Prostate gland (tissue), 2 donors: ENCODE measurements at places on chromosomes 5 and 9. TPM values are rescaled to one million over a fixed set of nuclear protein-coding genes. Genes with fewer than 3 reads are reported as not detected.
A peak's percentile ranks its signal among the peaks of the same experiment; 100 is the strongest.

DNA sequence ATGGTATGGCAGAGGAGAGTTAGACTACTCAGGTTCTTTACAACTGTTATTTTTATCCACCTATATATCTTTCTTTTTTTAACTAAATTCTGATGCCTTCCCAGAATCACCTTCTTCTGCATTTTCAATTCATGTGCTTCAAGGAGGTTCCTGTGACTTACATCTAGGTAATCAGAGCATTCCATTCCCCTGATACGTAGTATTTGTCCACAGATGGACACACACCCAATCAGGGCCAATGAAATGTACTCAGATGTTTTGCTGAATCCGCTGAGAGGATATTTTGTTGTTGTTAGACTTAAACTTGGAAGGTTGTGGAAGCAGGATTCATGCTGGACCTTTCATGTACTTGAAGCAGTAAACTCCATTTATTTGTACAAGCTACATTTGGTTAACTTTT, 159.4 kb upstream of the FER start:
- H3K36me3 ChIP-seq: no peaks in the 10 kb centered on the region
- no peaks in the 10 kb centered on the region for H3K4me1 ChIP-seq
- no peaks in the 10 kb centered on the region for H3K27me3 ChIP-seq
- no peak for DNase-seq
- H3K27ac ChIP-seq: no peak overlapping the region

DNA sequence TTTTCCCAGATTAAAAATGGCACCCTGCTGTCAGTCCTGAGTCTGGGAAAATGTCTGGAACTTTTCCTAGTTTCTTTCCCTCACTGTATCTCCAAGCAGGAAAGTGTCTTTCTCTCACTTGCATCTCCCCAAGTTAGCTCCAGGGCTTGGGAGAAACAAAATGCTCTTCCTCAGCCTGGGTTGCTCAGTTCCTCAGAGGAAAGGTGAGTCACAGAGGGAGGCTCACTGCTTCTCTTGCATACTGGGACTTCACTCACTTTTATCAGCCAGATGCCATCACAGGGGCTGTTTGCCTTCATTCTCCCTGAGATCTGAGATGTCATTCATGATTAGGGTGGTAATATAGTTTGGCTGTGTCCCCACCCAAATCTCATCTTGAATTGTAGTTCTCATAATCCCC, 519.9 kb downstream of the SEMA5A start:
- no peaks in the 10 kb centered on the region for H3K27me3 ChIP-seq

DNA sequence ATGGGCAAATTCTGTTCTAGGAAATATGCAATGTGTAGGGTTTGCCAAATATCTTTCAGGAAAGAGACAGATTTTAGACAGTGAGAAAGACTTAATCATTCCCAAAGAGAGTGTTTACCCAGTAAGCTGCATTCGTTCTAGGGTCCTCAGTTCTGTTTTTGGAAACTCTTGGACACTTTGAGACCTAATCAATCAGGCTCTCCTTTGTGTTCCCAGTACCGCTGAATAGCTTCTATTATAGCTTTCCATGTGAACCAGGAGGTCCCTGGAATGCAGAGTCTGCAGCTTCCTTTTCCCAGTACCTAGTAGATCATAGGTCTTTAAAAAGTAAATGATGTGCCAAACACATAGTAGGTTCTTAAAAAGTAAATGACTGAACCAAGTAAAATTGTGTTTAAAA, 11.4 kb upstream of the SPINK1 start:
- H3K36me3 ChIP-seq: no peaks in the 10 kb centered on the region
- H3K27ac ChIP-seq: no peak overlapping the region
- H3K4me1 ChIP-seq: no peaks in the 10 kb centered on the region
- no peaks in the 10 kb centered on the region for H3K27me3 ChIP-seq
- no peak for DNase-seq

- H3K27me3 ChIP-seq: no peaks in the 10 kb centered on the region
- no peak overlapping the region for H3K27ac ChIP-seq
- no peak overlapping the region for H3K4me3 ChIP-seq
- no peaks in the 10 kb centered on the region for H3K36me3 ChIP-seq
- DNase-seq: no peak
- H3K4me1 ChIP-seq: peaks cover 5% of the 10 kb centered on the region
These were observed 6.4 kb upstream of the FCHO2 start for GRCh38 chr5:72949481-72949880.

DNA sequence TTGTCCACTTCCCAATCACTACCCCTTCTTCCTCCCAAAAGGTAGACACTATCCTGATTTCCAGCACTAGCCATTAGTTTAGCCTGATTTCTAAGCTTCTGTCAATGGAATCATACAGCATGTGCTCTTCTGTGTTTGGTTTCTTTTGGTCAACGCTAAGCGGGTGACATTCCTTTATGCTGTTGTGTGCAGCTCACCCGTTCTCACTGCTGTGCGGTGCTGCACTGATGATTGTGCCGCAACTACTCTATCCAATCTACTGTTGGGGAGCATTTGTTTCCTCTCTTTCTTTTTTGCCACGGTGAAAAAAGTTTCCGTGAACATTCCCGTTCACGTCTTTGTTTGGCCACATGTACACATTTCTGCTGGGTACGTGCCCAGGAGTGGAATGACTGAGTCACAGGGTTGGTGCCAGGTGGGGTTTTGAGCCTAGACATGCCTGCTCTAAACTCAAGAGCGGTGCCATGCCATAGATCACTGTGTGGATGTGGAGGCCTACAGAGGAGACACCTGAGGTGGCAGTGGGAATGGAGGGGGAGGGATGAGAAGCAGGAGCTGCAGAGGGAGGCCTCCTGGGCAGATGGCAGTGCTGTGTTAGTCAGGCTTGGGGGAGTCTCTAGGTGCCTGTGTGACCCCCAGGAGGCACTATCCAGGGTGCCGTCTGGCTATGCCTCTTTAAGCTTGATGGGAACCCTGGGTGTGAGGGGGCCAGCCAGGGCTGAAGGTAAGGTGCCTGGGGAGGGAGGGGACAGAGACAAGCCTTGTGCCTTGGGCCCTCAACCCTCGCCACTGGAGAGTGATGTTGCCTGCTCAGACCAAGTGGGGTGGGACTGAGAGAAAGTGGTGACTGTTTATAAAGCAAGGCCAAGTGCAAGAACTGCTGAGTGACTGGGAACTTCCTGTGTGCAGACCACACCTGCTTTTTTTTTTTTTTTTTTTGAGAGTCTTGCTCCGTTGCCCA, 11.4 kb upstream of the ANKRD33B start:
- H3K36me3 ChIP-seq: no peaks in the 10 kb centered on the region
- no peak overlapping the region for H3K4me3 ChIP-seq
- no peaks in the 10 kb centered on the region for H3K27me3 ChIP-seq
- DNase-seq: no peak
- H3K4me1 ChIP-seq: no peaks in the 10 kb centered on the region

DNA sequence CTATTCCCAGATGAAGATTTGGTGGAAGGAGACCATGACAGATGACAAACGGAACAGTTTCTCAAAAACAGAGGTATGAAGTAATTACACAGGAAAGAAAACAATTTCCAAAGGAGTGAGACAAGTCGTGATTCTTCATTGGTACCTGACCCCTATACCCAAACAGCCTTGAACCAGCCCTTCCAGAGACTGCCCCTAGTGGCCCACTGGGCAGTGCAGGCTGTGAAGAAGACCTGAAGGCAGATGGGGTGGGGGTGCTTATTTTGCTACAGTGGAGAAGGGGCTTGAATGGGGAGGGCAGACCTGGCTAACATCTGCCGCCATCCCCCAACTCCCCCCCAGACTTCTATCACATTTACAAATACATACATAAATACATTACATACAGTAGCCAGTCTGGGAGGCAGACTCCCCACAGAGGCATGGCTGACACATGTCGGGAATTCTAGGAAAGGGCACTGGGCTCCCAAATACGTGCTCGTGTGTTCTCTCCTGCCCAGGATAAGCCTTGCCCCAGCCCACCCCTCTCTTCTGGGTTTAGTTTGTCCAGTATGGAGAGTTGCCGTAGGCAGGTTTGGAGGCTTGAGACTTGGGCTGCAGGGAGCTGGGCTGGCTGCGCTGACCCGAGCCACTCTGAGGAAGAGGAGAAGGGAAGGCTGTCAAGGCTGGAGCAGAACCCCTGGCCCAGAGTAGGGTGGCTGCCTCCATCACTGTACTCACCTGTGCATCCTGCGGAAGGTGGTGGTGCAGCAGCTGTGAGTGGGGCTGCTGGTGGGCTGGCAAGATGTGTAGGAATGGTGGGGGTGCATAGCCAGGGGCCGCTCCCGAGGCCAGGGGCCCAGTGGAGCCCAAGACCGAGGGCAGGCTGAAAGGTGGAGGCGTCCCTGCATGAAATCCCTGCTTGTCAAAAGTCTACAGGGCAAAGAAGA, 105.3 kb downstream of the UBE2R2 start:
- H3K4me1 ChIP-seq: no peaks in the 10 kb centered on the region
- no peak overlapping the region for H3K4me3 ChIP-seq
- peaks cover 6% of the 10 kb centered on the region for H3K36me3 ChIP-seq
- DNase-seq: no peak

GRCh38 chr9:80114241-80114640, 542.5 kb downstream of the TLE4 start:
- no peaks in the 10 kb centered on the region for H3K36me3 ChIP-seq
- H3K4me1 ChIP-seq: no peaks in the 10 kb centered on the region
- no peak for DNase-seq
- H3K4me3 ChIP-seq: no peak overlapping the region
- no peaks in the 10 kb centered on the region for H3K27me3 ChIP-seq
- H3K27ac ChIP-seq: no peak overlapping the region

GRCh38 chr5:158246661-158247060, 387.7 kb upstream of the CLINT1 start:
- no peaks in the 10 kb centered on the region for H3K27me3 ChIP-seq
- no peaks in the 10 kb centered on the region for H3K36me3 ChIP-seq
- no peaks in the 10 kb centered on the region for H3K4me1 ChIP-seq
- no peak overlapping the region for H3K27ac ChIP-seq
- no peak for DNase-seq

- DNase-seq: no peak
- no peak overlapping the region for H3K27ac ChIP-seq
- no peaks in the 10 kb centered on the region for H3K4me1 ChIP-seq
- no peak overlapping the region for H3K4me3 ChIP-seq
- no peaks in the 10 kb centered on the region for H3K27me3 ChIP-seq
- no peaks in the 10 kb centered on the region for H3K36me3 ChIP-seq
These were observed 160.9 kb downstream of the CEP120 start for GRCh38 chr5:123262216-123262823.

- H3K27ac ChIP-seq: no peak overlapping the region
- DNase-seq: no peak
- no peak overlapping the region for H3K4me3 ChIP-seq
- H3K27me3 ChIP-seq: no peaks in the 10 kb centered on the region
- H3K4me1 ChIP-seq: no peaks in the 10 kb centered on the region
These were observed 72.6 kb upstream of the PALM2AKAP2 start for GRCh38 chr9:109707355-109707754.

DNA sequence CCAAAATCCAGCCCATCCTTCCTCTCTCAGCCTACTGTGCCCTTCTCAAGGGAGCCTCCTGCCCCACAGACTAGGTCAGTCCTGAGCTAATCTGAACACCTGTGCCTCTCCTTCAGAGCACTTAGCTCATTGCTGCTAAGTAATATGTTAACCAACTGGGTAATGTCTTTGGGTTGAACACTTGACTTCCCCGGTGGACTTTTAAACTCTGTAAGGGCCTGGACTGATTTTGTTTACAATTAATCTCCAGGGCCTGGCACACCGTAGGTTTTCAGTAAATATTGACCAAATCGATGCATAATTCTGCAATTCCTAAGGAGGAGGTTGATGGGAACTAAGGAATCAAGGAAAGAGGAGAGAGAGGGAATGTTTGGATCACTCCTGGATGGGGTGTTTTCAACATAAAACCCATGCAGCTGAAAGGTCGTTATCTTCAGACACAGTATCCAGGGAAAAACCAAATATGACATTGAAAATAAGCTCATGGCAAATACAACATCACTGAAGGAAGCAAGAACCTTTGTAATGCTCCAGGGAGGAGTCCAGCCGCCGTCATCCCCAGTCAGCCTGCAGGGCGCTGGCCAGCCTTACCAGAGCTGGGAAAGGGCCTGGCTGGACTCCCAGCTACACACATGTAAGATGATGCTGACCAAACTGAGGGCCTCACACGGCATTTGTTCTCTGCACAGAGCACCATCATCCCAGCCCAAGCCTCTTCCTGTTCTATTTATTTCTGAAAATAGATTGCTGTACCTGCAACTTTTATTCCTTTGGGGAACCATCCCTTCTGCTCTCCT, 166.3 kb downstream of the C5orf15 start:
- DNase-seq: peak; percentile 29
- no peaks in the 10 kb centered on the region for H3K4me1 ChIP-seq
- no peaks in the 10 kb centered on the region for H3K27me3 ChIP-seq
- H3K36me3 ChIP-seq: no peaks in the 10 kb centered on the region

DNA sequence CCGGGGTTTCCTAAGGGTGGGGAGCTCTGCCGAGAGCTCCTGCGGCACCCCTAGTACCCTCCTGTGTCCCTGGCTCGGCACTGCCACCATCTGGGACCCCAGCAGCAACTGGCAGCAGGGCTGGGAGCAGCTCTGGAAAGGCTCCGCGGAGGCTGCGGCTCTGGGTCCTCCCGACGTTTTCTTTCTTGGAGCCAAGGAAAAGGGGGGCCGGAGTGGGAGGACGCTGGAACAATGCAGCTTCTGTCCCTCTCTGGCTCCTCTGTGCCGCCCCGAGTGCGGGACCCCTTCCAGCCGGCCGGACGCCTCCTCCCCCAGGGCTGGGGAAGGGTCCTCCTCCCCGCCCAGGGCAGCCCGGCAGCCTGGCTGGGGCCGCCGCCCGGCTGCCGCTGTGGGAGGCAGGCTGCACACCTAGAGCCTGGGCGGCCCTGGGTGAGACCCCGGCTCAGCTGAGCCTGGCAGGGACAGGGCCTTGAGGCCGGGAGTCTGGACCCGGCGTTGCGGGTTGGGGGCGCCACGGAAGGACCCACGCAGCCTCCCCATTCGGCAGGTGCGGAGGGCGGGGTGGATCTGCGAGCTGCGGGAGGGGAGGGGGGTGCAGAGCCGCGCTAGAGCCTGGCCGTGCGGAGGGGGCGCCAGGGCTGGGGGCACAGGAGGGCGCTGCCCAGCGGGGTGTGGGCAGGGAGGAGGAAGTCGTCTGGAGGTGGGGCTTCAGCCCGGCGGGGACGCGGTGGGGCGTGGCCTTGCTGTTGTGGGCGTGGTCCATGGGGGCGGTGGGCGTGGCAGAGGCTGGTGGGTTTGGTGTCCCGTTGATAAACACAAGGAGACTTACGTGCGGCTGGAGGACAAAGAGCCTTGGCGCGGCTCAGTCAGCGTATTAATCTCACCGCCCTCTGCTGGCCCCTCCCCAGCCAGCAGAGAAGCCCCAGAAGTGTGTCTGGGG, 15.1 kb downstream of the GPSM1 start:
- H3K36me3 ChIP-seq: no peaks in the 10 kb centered on the region
- DNase-seq: peak; percentile 82
- peak overlapping the region; percentile 37 for H3K27ac ChIP-seq
- H3K4me1 ChIP-seq: no peaks in the 10 kb centered on the region
- H3K27me3 ChIP-seq: no peaks in the 10 kb centered on the region

HINT1 gene
- 328 TPM for total RNA-seq

SLC27A6 gene
- 1.1 TPM for total RNA-seq

LTC4S gene
- total RNA-seq: 8.2 TPM

ALDOB gene
- not detected for total RNA-seq

TTF1 gene
- total RNA-seq: 11.4 TPM

PHF24 gene
- not detected for total RNA-seq

SAPCD2 gene
- total RNA-seq: 17.2 TPM
